Activated CD4-positive, alpha-beta T cell treated with anti-CD3 and anti-CD28 coated beads for 36 hours (primary cell): ENCODE measurements at places on chromosomes 1 and 21.

GRCh38 chr1:47608296-47608875, 170.5 kb downstream of the FOXD2 start:
- DNase-seq: no peak

GRCh38 chr1:30538226-30538992, 185.0 kb downstream of the MATN1 start:
- no peak for DNase-seq

DNA sequence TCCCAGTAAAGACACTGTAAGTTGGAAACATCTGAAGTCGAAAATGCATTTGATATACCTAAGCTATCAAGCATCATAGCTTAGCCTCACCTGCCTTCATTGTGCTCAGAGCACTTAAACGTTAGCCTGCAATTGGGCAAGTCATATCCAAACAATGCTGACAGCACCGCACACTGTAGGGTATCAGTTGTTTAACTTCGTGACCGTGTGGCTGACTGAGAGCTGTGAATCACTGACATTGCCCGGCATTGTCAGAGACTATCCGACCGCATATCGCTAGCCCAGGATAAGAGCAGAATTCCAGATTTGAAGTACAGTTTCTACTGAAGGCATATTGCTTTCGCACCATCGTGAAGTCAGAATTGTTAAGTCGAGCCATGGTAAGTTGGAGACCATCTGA, 41.5 kb downstream of the GALNT2 start:
- DNase-seq: peak; percentile 66

GRCh38 chr1:222654849-222655248, 37.0 kb downstream of the MIA3 start:
- DNase-seq: peak; percentile 80

GRCh38 chr1:67652800-67653199, 32.2 kb upstream of the GADD45A start:
- peak; percentile 15 for DNase-seq

- DNase-seq: no peak
These were observed 265.2 kb upstream of the VAMP3 start for GRCh38 chr1:7505771-7506453.

GRCh38 chr1:47621977-47622376, 184.1 kb downstream of the FOXD2 start:
- DNase-seq: no peak

GRCh38 chr1:171611306-171611705, 10.7 kb upstream of the MYOCOS start:
- no peak for DNase-seq

DNA sequence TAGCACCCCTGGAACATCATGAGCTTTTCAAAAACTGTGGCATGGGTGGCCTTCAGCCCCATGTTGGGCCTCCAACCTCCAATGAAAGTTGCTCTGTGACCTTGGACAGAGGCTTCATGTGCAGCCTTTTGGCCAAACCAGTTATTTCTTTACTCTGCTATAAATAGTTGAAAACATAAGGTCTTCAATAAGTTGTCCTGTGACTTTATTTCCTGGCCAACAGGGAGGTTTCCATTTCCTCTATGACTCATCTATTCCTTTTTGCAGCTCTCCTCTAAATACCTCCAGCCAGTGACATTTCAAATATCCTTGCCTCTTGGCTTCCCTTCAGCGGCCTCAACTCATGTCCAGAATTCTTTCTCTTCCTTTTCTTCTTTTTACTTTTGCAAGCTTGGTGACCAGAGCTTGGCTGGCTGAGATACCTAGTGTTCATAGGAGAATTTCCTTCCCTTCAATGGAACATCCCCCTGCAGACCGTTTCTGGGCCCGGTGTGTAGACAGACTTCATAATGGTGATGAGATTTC, 22.7 kb upstream of the TRIM67 start:
- no peak for DNase-seq

GRCh38 chr1:227343727-227344551, 25.6 kb upstream of the CDC42BPA start:
- DNase-seq: no peak

GRCh38 chr21:30990514-30991262, 47.6 kb downstream of the KRTAP19-8 start:
- no peak for DNase-seq

GRCh38 chr1:152745289-152745704, 12.5 kb upstream of the KPRP start:
- DNase-seq: no peak

DNA sequence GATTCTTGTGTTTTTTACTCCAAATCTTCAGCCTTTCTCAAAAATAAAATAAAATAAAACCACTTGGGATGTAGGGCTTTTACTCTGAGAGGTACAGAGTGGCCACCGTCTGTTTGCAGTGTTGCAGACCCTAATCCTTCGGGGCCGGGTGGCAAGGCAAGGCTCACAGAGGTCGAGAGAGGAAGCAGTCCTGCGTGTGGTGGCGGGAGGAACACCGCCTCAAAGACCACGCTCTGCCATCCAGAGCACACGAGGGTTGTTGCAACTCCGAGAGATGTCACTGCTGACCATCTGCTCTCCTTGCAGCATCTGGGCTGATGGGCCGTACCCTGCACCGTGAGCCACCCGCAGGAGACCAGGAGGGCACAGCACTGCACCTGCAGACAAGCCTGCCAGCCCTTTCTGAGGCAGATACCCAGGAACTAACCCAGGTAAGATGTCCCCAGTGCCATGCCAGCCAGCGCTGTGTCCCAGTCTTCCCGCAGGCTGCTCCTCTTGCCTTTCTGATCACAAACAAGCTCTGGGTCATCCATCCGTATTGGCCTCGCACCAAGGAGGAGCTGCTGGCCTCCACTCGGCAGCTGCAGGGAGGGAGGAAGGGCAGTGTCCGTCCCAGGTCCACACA, 31.5 kb downstream of the SNAP47 start:
- no peak for DNase-seq

DNA sequence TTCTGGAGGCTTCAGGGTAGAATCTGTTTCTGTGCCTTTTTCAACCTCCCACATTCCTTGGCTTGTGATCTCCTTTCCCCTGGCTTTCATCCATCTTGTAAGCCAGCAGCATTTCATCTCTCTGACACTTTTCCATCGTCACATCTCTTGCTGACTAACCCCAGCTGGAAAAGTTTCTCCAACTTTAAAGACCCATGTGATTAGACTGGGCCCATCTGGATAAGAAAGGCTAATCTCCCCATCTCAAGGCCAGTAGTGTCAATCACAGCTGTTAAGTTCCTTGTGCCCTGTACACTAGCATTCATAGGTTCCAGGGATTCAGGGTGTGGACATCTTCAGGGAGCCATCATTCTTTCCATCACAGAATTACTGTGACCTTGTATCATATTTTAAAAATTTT, 452.1 kb downstream of the TTLL7 start:
- DNase-seq: no peak

DNA sequence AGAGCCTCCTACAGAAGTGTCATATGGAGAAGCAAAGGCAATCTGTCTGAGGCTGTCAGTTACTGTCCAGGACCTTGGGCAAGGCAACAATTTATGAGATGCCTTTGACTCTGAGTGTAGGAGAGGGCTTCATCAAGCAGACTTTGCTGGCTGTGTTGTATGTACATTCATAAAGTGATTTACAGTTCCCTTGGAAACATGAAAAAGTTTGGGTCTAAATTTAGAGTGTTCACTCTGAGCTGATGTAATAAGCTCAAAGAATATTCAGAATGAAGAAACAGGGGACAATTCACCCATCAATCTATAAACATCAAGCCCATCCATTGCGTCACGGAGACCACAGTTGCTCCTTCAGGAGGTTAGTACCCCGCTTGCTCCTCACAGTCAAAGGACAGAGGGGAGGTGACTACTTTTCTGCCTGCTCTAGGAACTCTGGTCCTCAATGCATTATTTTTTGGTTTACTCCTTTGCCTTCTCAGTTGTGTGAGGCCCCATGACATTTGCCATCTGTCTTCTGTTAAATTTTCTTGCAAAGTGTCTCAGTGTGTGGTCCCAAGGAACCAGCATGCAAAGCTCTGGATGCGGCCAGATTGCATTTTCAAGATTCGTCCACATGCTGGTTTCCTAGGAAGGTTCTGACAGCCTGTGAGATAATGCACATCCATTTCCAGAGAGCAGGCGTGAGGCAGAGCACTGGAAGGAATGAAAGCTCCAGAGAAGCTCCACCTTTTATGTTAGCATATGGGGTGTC, 241.1 kb upstream of the KIAA0040 start:
- DNase-seq: no peak

DNA sequence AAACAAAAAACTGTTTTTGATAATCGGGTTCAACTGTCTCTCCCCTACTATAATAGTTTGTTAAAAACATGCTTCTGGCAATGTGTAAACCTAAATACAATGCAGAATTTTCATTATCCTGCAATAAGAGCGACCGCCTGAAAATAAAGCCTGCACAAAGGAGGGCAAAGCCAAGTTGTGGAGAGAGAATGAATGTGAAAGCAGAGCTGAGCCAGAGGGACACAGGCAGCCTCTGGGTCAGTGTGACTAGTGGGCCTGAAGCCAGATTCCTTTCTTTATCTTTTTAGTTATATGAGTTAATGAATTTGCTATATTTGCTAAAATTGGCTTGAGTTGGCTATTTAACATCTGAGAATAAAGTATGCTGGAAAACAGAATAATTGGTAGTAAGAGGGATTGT, 615.2 kb downstream of the PLA2G4A start:
- DNase-seq: no peak

DNA sequence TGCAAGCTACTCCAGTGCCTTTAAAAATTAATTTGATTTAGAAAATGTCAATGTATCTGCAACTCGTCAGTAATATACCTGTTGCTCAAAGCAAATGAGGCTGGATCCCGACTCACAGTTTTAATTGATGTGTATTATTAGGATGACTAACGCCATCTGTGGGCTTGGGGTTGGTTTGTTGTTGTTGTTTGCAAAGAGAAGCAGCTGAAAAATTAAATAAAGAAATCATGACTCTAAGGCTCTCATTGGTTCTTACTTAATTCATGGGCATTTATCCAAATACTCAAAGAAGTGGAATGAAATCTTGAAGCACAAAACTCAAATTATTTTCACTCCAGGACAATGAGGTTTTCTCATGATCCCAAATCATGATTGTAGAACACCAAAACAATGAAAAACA, 46.4 kb downstream of the SEC16B start:
- DNase-seq: no peak

GRCh38 chr1:38858833-38859560, 575 bp downstream of the RRAGC start:
- peak; percentile 72 for DNase-seq

DNA sequence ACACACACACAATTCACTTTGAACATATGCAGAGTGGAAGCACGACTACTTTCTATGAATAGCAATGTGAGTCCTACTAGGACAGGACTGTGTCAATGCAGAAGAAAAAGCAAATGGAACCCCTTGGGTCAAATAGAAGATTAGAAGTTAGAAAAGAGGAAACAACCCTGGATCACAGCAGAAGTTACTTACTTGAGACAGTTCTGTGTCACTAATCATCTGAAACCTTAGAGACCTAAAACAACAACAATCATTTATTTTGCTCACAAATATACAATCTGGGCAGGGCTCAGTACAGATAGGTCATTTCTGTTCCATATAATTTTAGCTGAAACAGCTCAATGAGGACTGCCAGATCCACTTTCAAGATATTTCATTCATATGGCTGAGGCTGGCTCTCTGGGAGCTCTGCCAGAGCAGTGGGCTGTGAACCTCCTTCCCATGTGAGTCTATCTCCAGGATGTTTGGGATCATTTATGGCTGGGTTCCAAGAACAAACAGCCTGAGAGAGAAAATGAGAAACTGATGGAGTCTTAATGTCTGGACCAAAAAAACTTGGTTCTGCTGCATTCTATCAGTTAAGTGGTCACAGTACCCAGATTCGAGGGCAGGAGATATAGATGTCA, 42.5 kb upstream of the IL10 start:
- DNase-seq: no peak
